Left lung (tissue), 14 donors: ENCODE measurements at places on chromosomes 13 and 19.

DNA sequence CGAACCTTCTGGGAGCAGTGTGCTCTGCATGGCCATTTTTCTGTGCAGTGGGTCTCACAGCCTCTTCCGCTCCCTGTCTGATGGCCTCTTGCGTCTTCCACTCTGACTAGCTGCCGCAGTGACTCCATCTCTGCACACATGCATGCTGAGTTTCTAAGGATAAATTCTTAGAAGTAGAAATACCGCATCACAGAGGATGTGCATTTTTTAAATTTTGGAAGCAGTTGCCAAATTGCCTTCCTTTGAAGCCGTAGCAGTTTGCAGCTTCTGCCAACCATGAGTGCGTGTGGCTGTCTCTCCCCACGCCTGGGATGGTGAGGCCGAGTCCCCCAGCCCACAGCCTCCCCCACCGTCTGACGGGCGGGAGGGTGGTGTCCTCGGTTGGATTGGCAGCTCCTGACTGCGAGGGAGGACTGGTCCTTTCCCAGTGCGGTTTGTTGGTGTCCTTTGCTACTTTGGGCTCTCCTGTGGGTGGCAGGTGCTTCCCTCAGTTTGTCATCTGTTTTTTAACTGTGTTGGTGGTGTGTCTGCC, 9.8 kb downstream of the FZR1 start:
- H3K4me1 ChIP-seq, result no peaks in the 10 kb centered on the region
- H3K36me3 ChIP-seq, result no peaks in the 10 kb centered on the region
- H3K27me3 ChIP-seq, result no peaks in the 10 kb centered on the region
- DNase-seq, result no peak

DNA sequence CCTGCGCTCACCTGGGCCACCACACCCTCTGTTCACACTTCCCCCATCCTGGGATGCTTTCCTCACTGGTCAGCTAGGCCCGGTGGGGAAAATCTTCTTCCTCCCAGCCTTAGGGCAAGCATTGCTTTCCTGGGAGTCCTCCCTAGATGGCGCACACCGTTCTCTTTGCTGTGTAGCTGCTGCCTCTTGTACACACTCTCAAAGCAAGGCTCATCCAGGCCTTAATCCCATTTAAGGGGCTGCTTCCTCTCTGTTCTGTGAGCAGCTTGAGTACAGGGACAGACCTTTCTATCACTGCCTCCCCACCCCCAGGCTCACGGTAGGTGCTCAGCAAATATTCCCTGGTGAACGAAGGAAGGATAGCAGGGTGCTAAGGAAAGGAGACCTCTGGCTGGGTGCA, 11.1 kb downstream of the SLC7A10 start:
- DNase-seq, result no peak
- no peaks in the 10 kb centered on the region for H3K36me3 ChIP-seq
- H3K4me1 ChIP-seq, result no peaks in the 10 kb centered on the region
- H3K27ac ChIP-seq, result no peak overlapping the region

- no peak overlapping the region for H3K27ac ChIP-seq
- no peaks in the 10 kb centered on the region for H3K27me3 ChIP-seq
- no peaks in the 10 kb centered on the region for H3K36me3 ChIP-seq
- DNase-seq, result no peak
- H3K4me1 ChIP-seq, result no peaks in the 10 kb centered on the region
Observed at GRCh38 chr19:56995303-56995702, 124.5 kb upstream of the USP29 start.

- H3K4me1 ChIP-seq, result no peaks in the 10 kb centered on the region
- no peaks in the 10 kb centered on the region for H3K27me3 ChIP-seq
- no peak overlapping the region for H3K4me3 ChIP-seq
Observed at GRCh38 chr13:40476175-40476958, 190.1 kb downstream of the FOXO1 start.

- no peak for DNase-seq
- H3K27me3 ChIP-seq, result no peaks in the 10 kb centered on the region
- H3K4me3 ChIP-seq, result no peak overlapping the region
- H3K27ac ChIP-seq, result no peak overlapping the region
Observed at GRCh38 chr13:110135977-110136597, 170.9 kb downstream of the COL4A1 start.

DNA sequence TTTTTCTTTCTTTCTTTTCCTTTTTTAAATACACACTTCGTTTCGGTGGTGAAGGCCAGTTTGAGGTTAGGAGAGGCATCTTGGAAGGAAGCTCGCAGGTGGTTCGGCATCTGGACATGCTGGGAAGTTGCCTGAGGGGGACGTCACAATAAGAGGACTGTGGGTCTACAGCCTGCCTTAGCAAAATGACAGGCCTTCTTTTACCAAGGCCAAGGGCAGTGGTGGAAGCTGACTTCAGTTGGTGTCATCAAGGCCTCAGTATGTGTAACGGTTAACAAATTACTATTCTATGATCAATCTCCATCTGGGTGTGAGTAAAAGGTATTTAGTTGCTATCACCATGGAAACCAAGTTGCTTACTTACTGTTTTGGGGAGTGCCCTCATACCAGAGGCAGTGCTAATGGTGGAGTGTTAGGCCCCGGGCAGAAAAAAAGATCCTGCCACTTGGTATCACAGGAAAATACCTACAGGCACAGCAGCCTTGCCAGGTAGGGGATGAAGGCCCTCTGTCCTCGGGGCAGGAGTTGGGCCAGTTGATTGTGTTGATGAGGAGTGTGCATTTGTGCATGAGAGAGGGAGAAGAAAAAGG, 10.3 kb downstream of the ACTN4 start:
- no peak for DNase-seq
- H3K4me1 ChIP-seq, result peaks cover 89% of the 10 kb centered on the region
- H3K27ac ChIP-seq, result peak overlapping the region; percentile 93
- no peaks in the 10 kb centered on the region for H3K36me3 ChIP-seq

DNA sequence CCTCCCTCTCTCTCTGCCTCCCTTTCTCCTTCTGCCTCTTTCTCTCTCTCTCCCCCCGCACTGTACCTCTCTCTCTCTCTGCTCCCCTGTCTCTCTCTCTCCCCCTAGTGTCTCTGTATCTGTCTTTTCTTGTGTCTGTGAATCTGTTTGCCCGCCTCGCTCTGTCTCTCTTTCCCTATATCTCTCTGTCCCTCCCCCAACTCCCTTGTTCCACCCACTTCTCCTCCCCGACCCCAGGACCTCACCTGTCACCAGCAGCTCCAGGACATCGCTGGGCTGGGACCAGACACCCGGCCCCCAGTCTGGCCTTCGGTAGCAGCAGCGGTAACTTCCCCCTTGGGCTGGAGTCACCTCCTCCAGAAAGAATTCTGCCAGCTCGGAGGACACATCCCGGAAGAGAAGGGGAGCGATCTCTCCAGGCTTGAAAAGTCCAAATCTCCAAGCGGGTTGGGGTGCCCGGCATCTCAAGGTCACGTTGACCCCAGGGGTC, 3.9 kb downstream of the OSCAR start:
- H3K4me1 ChIP-seq, result peaks cover 47% of the 10 kb centered on the region
- no peaks in the 10 kb centered on the region for H3K27me3 ChIP-seq
- peaks cover 15% of the 10 kb centered on the region for H3K36me3 ChIP-seq
- H3K4me3 ChIP-seq, result peak overlapping the region; percentile 36
- H3K27ac ChIP-seq, result no peak overlapping the region
- DNase-seq, result peak; percentile 80

GRCh38 chr19:38433268-38433733, at the start of gene RYR1:
TSS of gene RYR1 (plus strand) at chr19:38433691. CDS start at chr19:38433830, 139 bp downstream.
- no peaks in the 10 kb centered on the region for H3K36me3 ChIP-seq
- H3K4me1 ChIP-seq, result peaks cover 11% of the 10 kb centered on the region
- no peak within 1 kb of the TSS for H3K4me3 ChIP-seq
- peak; percentile 20 for DNase-seq

DNA sequence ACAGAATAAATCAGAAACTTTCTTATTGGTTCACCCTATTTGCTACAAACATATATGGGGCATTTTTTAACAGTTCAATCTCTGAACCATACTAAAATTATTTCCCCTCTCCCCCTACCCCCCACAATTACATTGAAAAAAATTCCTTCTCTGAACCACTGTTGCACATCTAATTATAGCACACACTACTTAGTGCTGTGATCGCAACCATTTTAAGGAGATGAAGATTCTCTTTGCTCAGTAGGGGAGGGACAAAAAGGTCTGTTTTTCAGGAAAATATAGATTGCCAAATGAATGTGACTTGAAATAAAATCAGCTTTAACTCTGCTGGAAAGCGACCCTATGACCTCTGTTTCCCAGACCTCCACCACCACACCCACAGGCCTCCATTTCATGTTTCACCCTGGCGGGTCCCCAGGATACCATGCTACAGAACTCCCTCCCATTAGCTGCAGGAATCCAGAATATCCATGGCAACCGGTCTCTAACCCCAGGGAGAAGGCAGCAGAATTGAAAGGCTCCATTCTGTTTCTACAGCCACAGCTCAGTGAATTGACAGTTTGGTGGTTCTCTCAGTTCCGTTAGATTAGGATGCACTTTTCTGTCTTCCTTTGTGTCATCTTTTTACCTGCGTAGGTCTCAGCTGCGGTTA, 286.3 kb downstream of the TBC1D4 start:
- H3K36me3 ChIP-seq, result no peaks in the 10 kb centered on the region
- DNase-seq, result no peak
- no peaks in the 10 kb centered on the region for H3K27me3 ChIP-seq
- H3K4me3 ChIP-seq, result no peak overlapping the region
